ENCODE measurements at places on chromosomes 6 and 20.

GRCh38 chr20:48106428-48106827 lies 321.1 kb upstream of the SULF2 start:
- DNase-seq, result no peak

DNA sequence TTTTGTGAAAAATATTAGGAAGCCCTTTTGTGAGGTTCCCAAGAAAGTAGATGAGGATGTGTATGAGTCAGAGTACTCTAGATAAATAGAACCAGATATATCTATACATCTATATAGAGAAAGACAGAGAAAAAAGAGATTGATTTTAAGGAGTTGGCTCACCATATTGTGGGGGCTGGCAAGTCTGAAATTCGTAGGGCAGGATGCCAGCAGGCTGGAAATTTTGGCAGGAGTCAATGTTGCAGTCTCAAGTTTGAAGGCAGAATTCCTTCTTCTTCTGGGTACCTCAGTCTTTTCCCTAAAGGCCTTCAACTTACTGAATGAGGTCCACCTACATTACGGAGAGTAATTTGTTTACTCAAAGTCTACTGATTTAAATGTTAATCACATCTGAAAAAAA lies 65.3 kb upstream of the SAMD3 start:
- no peak for DNase-seq

DNA sequence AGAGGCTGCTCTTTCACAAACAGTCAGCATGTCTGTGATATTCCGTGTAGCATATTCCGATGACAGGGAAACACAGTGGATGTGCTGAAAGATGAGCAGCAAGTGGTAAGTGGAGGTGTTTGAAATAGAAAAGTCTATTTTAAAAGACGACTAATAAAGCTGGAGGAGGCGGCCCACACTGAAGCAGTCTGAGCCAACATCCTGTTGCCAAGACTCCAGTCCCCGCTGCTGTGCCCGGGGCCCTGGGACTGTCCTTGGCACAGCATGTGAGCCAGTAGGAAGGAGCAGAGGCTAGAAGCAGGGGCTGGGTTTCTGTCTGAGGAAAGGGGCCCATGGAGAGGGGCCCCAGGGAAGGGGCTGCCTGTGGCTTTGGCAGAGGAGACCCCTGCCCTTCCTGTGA lies 351.5 kb upstream of the CHD6 start:
- DNase-seq, result no peak

DNA sequence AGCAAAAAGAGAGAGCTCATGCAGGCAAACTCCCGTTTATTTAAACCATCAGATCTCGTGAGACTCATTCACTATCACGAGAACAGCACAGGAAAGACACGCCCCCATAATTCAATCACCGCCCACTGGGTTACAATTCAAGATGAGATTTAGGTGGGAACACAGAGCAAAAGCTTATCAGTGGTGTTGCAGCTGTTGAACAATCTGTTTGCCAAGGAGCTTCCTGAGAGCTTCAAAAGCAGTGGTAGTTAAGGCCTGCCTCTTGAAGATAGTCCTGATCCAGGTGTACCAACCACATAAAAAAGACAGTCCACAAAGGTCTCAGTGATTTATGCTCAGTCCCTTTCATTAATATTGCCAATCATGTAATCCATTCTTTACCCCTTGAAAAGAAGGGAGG lies 269.4 kb upstream of the IRAK1BP1 start:
- no peak for DNase-seq

DNA sequence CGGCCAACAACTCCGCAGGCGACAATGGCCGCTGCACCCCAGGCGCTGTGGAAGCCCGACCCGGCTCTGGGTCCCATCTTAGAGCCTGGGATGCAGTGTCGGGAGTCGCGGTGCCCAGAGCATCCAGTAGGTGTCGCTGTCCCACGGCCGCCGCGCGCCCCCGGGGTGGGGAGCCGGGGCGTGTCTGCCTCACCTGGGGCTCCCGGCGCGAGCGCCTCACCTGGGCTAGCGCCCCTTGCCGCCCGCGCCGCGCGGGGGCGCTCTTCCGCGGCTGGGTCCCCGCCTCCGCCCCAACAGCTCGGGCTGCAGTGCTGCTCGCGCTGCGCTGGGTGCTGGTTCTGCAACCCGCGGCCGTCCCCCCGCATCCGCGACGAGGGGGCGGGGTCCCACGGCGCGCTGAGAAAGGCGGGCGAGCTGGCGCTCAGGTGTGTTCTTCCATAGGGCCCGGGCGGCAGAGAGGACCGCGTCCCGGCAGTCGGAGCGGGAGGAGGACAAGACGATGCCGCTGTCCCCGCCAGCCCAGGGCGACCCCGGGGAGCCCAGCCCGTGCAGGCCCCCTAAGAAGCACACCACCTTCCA lies at the start of gene CRYBG1:
Gene CRYBG1, plus strand, starts transcription at position 308 of the 579 bp plus-strand sequence. Its CDS starts 192 bp downstream, at position 500.
- peak; percentile 68 for DNase-seq

All from CD4-positive, alpha-beta T cell treated with Interleukin-15 for 4 hours (primary cell).